ENCODE measurements at places on chromosomes 6 and 20.
A peak's percentile ranks its signal among the peaks of the same experiment; 100 is the strongest.

DNA sequence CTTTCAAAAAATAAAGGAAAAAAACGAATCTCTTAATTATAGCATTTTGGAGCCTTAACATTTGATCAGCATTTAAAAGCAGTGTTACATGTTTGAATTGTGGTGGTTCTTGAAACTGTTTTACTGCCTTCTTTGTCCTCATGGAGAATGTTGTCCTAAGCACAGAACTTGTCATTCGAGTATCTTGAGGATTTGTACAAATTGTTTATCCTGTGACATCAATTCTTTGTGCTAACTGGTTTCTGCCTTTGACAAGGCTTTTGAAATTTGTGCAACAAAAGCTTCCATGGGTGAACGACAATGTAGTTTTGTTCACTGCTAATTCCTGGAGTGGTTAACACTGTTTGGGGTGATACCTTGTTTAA, 130.8 kb downstream of the SCAF8 start:
- DNase-seq: no peak

DNA sequence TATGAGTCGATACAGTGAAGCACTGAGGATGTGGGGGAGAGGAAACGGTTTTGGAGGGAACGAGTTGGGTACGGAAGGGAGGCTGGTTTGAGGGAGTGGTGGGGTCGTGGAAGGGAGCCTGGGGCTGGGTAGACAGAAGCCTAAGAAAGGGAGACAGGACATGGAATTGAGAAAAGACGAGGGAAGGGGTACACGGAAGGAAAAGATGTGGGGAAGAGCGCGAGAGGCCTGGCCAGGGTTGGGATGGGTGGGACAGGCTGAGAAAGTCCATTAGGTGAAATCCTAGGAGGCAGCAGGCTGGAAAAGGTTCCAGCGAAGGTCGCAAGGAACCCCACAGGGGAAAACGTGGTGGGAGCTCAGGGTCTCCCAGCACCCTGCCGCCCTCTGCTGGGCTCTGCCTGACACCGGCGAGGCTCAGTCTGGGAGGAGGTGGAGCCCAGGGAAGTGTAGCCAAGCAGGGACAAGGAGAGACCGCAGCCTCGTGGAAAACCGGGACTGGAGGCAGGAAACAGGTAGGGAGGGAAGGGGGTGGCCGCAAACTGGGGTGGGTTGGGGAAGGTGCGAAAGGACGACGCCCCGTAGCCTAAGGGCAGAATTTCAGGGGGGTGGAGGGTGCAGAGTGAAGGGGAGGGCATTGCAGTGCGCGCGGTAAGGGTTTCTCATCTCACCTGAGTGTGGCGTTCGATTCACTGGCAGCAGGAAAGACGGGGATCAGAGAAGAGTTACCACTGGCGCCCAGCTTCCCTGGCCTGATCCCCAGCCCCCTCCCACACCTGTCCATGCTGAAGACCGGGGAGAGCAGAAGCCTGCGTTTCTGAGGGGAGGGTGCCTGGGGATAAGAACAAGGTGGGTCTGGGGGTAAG, 4.3 kb downstream of the GABBR1 start:
- no peak for DNase-seq

GRCh38 chr6:148689168-148689567, 57.7 kb upstream of the UST start:
- DNase-seq: no peak

DNA sequence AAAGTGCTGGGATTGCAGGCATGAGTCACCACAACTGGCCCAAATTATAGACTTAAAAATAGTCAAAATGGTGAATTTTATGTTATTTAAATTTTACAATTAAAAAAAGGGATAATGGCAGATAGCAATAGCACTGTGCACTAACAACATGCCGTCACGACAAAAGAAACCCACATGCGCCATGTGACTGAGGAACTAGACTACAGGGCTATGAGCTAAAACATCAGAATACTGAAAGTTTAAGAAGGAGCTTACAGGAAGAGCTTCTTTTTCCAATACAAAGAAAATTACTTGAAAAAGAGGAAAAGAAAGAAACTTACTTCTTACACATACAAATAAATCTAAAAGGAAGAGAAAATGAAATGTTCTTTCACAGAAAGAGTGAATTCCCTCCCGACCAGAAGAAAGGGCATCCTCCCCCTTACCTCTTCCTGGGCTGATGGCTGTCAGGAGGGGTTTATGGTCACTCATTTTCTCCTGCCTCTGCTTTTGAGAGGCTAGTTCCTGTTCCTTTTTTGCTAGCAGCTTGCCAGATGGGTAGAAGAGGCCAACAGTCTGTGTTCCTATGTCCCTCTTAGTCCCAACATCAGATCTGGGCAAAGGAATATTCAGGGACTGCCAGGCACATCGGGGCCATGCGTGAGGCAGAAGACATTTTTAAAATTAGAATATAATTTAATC, 54.5 kb downstream of the DZANK1 start:
- DNase-seq: no peak

DNA sequence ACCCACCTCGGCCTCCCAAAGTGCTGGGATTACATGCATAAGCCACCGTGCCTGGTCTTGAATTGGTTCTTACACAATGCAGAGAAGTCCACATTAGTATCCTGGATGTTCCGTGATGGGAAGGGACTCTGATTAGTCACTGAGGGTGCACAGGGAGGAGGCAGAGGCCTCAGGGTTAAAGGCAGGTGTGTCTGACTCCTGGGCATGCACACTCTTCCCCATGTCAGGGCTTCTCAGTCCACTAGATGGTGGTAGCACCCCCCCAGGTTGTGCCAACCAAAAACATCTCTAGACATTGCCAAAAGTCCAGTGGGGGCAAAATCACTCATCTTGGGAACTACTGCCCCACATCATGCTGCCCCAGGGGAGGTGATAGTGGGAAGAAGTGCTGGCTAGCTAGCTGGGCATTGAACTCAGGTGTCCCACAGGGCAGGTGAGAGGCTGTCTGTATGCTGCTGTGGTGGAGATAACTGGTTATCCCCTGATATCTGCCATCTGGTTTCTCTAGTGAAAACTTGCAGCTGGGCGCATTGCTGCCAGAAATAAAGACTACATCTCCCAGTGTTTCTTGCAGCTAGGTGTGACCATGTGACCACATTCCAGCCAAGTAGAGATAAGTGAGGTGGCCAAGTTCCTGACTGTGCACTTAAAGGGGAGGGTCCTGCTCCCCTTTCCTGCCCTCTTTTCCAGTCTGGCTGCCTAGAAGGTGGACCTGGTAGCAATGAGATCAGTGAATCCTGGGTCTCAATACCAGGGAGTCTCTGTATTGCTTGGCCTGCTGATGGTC, 8.4 kb upstream of the NSFL1C start:
- no peak for DNase-seq

- no peak for DNase-seq
Measured at GRCh38 chr6:83514466-83514865, 2.1 kb downstream of the PRSS35 start.

DNA sequence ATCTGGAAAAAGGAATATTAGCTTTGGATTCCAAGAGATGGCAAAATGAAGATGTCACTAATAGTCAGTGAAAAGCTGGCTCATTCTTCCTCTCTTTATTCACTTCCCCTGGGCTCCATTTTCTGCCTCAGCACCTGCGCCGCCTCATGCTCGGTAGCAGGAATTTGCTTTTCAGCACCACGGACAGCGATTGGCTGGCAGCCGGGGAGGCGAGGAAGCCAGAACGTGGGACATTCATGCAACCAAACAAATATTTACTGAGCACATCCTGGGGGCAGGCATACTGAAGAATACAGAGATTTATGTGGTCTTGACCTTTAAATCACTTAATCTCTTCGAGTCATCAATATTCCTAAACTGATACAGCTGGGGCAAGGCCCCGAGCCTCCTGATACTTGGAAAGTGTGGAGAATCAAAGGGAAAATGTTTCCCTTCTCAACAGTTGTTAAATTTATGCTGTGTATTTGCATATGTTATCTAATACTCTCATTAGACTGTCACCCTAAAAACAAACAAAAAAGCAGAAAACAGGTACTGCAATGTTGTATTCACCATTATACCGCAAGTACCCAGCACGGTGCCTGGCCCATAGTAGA, 12.1 kb upstream of the PDYN start:
- DNase-seq: no peak

DNA sequence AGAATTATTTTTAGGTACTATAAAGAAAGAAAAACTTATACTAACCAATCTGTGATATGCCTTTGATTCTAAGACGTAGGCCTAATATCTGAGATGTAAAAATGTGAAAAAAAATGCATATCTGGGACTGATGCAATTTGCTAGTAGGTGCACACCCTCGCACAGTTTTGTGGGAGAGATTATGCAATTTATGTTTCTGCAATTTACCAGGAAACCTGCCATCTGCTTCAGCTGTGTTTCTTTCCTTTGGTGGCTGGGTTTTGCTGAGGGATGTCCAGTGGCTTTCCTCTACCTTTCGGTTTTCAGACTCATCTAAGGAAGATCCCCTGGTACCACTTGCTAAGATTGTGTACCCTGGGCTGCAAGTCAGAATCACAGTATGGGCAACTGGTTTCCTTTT, 186.9 kb downstream of the ZFP64 start:
- DNase-seq: peak; percentile 42

GRCh38 chr6:47343600-47343999, 33.9 kb upstream of the TNFRSF21 start:
- no peak for DNase-seq

DNA sequence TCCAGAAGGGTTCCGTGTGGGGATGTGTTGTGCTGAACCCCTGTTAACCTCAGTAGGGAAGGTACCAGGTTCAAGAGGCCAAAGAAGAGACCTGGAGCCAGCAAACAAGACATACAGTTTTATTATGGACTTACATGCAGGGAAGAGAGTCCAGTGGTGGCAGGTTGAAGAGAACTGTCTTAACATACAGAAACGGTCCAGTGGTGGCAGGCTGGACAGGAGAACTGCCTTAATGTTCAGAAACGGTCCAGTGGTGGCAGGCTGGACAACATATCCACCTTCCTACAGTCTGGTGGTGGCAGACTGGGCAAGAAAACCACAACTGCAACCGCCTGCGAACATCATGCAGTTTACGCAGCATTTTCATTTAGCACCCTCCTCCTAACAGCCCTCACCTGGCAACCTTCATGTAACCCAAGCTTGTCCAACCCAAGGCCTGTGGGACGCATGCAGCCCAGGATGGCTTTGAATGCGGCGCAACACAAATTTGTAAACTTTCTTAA, 75.9 kb downstream of the PHACTR3 start:
- no peak for DNase-seq

DNA sequence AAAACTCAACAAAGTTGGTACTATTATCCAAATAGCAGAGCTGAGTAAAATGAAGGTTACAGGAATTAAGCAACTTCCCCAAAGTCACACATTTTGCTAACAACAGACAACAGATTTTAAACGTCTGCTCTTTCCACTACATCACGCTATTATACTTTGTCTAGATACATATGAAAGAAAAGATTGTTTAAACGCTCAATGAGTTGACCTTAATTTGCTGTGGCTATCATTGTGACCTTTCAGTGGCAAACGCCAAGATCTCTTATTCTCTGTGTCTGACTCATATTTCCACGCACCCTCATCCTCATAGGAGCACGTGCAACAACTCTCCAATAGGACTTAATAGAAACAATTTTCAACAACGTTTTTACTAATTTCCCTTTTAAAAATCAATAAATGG, 540.1 kb downstream of the MAFB start:
- DNase-seq: no peak

- DNase-seq: no peak
Measured at GRCh38 chr6:170459451-170459850, 93.7 kb downstream of the PSMB1 start.

- peak; percentile 64 for DNase-seq
Measured at GRCh38 chr6:84411060-84411629, 183.7 kb upstream of the CEP162 start.

GRCh38 chr6:83804886-83805285, 48.3 kb upstream of the RIPPLY2 start:
- DNase-seq: no peak

GRCh38 chr6:142361345-142361744, 59.5 kb downstream of the ADGRG6 start:
- DNase-seq: no peak

DNA sequence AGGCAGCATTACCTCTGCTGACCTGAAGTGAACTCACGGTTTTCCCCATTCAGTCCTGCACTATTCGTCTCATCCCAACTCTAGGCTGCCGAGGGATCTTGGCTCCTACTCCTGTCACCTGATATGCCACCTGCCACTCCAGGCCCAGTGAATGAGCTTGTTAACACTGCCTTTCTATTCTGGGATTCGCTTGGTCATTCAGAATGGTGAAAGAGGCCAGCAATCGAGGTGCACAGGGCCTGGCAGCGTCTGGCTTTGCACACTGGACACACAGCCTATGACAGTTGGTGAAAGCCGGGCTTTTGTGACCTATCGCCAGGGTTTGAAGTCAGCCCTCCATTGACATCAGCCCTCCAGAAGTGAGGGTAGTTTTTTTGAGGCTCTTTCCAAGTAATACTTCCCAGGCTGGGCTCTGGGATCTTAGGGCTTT, 59.3 kb upstream of the MYL9 start:
- DNase-seq: no peak

DNA sequence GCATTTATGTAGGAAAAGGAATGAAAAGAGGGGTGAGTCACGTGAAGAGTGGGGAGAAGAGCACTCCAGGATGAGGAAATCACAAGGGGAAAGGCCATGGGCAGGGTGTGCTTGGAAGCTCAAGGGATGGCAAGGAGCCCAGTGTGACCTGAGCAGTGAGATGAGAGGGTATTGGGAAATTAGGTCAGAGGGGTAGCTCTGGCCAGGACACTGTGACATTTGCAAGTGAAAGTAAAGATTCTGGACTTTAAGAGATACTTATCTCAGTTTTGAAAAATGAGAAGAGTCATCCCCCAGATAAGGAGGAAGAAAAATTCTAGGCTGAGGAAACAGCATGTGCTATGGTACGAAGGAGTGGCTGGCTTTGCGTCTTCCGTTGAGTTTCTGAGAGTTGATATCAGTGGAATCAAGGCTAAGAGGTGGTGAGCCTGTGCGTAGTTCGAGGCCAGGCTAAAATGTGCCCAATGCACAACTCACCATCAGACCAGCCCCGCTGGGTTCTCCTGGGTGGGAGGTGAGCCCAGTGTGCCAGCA, 79.9 kb downstream of the GCLC start:
- no peak for DNase-seq

- DNase-seq: no peak
Measured at GRCh38 chr6:89348372-89348771, 4.2 kb downstream of the UBE2J1 start.

GRCh38 chr6:136158971-136159370, 91.1 kb downstream of the MTFR2 start:
- no peak for DNase-seq

DNA sequence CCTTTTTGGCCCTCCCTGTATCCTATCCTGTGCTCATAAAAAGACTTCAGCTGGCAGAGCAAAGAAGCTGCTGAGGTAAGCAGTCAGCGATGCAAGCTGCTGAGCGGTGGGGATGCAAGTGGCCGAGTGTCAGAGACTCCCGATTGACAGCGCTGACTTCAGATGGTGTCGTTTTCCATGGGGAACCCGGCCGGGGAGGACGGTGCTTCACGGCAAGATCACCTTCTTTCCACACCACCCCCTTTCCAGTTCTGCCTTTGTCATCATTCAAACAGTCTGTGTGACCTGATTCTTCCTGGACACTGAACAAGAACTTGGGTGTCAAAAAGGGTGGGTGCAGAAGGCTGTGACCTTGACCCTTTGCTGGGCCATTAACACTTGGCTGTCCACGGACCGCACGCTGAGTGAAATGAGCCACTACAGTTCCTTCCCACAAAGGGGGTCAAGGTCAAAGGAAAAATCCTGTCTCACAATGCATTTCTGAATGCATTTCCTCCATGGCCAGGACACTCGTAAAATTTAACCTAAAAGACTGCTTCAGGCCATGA, 52.9 kb upstream of the UNC93A start:
- DNase-seq: no peak

- DNase-seq: no peak
Measured at GRCh38 chr6:113980937-113981554, 10.1 kb upstream of the HDAC2 start.

GRCh38 chr6:169503422-169504152, 198.2 kb downstream of the WDR27 start:
- no peak for DNase-seq

All from GM04504 (cell line).